AG04450 (cell line): ENCODE measurements at places on chromosomes 16 and 17.

DNA sequence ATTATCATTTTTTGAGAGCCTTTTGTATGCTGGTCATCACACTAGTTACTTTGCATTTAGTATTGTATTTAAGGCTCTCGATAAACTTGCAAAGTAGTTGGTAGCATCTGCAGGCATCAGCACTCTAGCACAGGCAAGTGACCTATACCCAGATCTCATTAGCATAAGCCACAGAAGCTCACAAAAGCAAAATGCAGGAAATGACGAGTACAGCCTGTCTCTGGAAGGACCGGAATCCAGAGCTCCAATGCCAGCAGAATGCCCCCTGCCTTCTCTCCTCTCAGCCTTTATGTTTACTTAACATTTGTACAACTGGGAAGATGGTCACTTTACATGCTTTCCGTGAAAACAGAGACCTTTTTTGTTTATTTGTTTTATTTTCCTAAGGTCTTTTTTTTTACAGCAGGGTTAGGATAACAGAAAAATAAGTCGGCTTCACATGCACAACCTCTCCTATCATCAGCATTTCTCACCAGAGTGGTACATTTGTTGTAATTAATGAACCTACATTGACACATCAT is 45.4 kb upstream of the MYOCD start:
- DNase-seq, result no peak

- no peak for DNase-seq
These were observed 5.7 kb downstream of the ZNF319 start for GRCh38 chr16:57994778-57995177.

DNA sequence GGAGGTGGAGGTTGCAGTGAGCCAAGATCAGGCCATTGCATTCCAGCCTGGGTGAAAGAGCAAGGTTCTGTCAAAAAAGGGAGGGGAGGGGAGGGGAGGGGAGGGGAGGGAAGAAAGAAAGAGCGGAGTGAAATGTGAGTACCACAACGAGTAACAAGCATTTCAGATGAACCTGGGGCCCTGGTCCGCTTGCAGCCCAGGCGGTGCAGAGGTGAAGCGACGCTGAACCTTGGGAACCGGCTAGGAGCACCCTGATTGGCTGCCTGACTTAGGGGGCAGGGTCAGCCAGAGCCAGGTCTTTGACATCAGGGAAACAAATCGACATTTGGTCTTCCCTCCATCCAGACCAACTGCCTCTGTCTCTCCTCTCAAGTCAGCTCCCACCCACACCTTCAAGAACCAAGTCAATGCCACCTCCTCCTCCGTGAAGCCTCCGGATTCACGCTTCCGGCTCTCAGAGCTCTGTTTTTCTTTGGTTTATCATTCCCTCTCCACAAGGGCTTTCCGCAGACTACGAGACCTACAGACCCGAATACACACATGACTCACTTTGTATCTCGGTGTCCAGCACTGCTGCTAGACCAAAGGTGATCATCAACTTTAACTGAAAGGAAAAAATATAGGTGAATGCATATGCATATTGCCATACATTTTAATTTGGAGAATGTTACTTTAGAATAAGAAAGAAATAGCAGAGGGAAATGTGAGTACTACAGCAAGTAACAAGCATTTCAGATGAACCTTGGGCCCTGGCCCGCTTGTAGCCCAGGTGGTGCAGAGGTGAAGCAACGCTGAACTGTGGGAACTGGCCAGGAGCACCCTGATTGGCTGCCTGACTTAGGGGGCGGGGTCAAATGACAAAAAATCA is 19.3 kb downstream of the OR1F1 start:
- no peak for DNase-seq

DNA sequence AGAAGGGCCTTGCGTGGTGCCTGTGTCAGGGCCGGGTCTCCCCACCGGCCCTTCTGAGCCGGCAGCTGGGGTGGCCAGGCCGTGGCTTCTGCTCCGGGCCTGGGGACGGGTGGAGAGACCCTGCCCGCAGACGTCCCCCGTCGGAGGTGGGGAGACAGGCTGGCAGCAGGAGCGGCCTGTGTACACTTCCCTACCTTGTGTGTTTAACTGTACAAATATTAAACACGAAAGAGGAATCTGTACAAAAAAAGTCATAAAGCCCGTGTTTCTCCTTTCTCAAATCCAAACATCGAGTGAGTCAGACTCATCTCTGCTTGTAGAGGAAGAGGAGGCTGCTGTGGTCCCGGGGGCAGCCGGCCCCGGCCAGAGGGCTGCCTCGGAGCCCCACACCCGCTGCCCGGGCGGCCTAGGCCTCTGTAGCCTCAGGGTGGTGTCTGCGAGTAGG is 2.0 kb downstream of the CACNA1H start:
- no peak for DNase-seq

DNA sequence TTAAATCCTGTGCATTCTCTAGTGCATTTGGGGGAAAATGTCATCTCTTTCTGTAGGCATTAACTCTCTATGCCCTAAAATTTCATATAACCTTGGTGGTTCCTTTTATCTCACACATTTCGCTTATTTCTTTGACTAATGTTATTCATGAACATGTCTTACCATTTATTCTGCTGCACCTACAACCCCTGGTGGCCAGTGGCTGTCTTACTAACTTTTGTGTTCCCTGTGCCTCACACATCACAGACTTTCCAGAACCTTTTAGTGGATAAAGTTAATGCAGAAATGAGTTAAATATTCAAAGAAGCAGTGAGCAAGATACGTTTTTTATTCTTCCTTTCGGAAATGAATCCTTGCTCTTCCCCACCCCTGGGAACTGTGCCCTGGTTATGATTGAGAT is 111.9 kb downstream of the CDH13 start:
- no peak for DNase-seq

GRCh38 chr16:70692873-70693671 is 7.2 kb upstream of the MTSS2 start:
- no peak for DNase-seq

GRCh38 chr16:69181-69580 is 3.2 kb downstream of the RHBDF1 start:
- no peak for DNase-seq
